ENCODE measurements at places on chromosomes 5 and 9. TPM values are rescaled to one million over a fixed set of nuclear protein-coding genes. Genes with fewer than 3 reads are reported as not detected.

Gene SPATA31C1
- total RNA-seq, result not detected

Gene ASPN
- not detected for total RNA-seq

Gene ADAMTSL2
- 0.10 TPM for total RNA-seq

Gene FOCAD
- 19.0 TPM for total RNA-seq

Gene CACNA1B
- total RNA-seq, result under 0.01 TPM

Gene CARTPT
- not detected for total RNA-seq

Gene DCTN4
- total RNA-seq, result 111 TPM

Gene TMC1
- total RNA-seq, result 0.52 TPM

Gene THBS4
- total RNA-seq, result 0.10 TPM

Gene ANKRD34B
- 0.10 TPM for total RNA-seq

Gene SYNPO
- total RNA-seq, result 0.42 TPM

Gene CDKN2B-AS1
- 2.1 TPM for total RNA-seq

Gene LNPEP
- total RNA-seq, result 119 TPM

Gene FGF10
- total RNA-seq, result not detected

Gene PCDHB11
- not detected for total RNA-seq

Gene F12
- 0.52 TPM for total RNA-seq

Gene HRCT1
- total RNA-seq, result not detected

Gene PCDH1
- 2.8 TPM for total RNA-seq

Gene PTTG1
- total RNA-seq, result 17.0 TPM

Gene KIF24
- total RNA-seq, result 0.21 TPM

Gene PAPPA
- under 0.01 TPM for total RNA-seq

Gene LECT2
- total RNA-seq, result not detected

Gene ZNF462
- total RNA-seq, result 0.42 TPM

Gene IFNA2
- total RNA-seq, result 0.21 TPM

Gene TOR2A
- 13.4 TPM for total RNA-seq

Gene ANKRD31
- 0.63 TPM for total RNA-seq

Gene SLC34A1
- total RNA-seq, result 0.21 TPM

Data from mononuclear cell (primary cell).